Neuronal stem cell (in vitro differentiated cells): ENCODE measurements at places on chromosomes 7 and 10.

DNA sequence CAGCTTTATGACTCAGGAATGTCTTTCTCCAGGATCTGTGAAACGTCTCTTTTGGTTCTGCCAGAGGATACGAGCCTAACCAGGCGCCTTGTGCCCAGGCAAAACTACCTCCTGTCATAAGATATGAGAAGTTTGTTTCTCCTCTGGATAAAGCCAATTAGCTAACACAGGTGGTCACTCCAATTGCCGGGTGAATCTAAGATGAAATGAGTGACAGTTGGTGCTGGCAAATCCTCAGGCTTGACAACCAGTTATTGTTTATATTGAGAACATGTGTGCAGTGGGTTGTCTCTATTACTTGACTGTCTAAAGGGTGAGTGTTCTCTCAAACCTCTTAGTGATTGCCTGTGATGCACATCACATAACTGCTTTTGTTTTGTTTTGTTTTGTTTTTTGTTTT, 449.1 kb downstream of the XPNPEP1 start:
- DNase-seq = no peak

- DNase-seq = no peak
Measured at GRCh38 chr10:78944723-78945312, 123.9 kb upstream of the ZMIZ1 start.

DNA sequence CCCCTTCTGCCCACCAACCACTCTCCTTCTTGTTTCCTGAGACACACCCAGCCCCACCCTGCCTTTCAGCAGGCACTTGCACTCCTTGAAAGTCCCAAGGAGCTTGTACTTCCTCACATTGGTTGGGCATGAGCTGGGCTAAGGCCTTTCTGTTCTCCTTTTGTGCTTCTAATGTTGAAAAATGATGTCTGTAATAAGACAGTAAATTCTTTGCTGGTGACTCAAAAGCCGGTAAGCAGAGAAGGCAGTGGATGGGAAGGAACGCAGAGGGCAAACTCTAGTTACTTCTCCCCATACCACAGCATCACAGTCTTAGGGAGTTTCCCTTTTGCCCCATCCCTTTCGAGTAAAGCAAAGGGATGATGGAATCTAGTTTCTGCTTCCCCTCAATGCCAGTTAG, 185.6 kb downstream of the PLXNA4 start:
- no peak for DNase-seq

- DNase-seq = no peak
Measured at GRCh38 chr7:142884286-142884640, 1.3 kb downstream of the TRPV6 start.

DNA sequence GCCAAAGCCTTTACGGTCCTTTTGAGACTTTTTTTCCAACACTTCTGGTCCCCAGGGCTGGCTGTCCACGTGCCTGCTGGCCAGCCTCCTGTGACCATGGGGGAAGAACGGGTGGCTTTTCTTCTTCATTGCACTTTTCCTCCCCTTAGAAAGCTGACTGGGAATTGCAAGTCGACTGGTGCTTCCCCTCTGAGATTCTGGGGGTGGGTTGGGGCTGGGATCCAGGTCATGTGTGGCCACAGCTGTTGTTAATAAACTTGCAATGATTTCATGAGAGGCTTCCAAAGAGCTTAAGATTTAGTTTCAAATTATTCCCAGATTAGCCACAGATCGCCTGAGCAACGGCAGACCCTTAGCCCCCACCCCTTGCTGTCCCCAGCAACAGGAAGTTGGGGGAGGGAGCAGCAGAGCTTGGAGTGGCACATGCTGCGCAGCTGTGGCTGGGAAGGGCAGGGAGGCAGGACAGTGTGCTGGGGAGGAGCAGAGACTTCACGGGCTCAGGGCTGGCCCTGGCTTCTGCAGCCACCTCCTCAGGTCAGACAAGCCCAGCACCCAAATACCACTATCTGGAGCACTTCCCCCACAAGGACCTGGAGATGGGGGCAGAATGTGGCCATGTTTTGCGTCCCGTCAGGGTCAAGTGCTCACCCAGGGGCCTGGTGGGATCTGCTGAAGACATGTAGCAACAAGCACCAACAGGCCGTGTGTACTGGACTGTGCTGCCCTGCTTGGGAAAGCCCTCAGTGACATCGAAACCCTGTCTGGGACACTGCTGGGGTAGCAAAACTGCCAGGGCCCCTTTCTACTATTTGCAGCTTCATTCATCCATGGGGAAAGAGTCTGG, 147.1 kb downstream of the RNF216 start:
- no peak for DNase-seq

DNA sequence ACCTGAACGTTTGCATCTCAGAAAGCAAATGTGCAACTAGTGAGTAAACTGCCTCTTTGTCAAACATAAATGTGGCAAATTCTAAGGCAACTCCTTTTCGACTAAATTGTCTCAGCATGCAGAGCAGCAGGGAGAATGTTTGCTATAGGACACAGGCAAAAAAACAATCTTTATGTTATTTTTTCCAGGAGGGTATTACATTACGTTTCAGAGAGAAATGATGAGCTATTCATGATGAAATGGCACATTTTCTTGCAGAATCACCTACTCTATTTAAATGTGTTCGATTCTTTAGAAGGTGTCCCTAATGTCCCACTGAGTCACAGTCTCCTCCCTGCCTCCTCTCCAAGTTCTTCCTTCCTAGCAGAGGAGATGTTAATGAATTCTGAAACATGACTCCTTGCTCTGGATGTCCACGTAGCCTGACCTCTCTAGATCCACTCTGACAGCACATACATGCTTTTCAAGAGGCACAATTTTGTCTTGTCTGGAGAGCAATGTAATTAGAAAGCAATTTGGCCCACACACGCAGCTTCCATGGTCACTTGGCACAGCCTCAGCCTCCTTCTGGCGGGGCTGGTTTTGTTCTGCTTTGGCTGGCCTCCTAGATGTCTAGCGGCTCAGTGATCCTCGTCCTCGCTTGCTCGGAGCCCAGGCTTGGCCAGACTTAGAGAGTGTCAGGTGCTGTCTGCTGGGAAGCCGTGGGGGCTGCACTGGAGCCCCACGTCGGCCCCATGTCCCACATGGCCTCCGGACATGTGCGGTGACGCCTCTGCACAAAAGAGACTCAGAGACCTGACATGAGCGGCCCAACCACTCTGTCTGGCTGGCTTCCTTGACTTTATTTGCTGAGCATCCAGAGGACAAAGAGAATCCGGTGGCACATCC, 125.7 kb upstream of the ZNF438 start:
- DNase-seq = no peak
